ENCODE measurements at places on chromosomes 12 and 14.

- DNase-seq: no peak
These were observed 755.4 kb upstream of the MDGA2 start for GRCh38 chr14:48430805-48431204.

DNA sequence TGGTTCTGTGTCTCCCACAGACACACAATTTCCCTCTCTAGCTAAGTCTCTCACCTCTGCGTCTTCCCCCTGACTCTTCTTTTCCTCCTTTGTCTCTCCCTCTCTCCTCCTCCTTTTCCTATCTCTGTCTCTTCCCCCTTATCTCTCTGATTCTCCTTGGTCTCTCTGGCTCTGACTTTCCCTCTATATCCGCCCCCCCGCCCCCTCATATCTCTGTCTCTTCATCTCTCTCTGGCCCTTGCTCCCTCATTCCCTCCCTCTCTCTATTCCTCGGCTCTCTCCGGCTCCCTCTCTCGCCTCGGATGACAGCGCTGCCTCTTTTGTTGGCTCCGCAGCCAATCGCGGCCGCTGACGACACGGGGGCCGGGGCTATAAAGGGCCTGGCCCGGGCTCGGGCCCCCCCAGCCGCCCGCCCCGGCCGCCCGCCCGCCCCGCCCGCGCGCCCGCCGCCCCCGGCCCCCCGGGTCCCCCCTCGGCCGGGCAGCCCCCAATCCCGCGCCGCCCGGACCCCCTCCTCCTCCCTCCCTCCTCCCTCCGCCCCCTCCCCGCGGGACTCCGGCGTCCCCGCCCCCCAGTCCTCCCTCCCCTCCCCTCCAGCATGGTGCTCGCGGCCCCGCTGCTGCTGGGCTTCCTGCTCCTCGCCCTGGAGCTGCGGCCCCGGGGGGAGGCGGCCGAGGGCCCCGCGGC, at the start of gene GDF11:
Gene GDF11 (plus strand): TSS at position 404 of the 687 bp plus-strand sequence. CDS start 195 bp downstream, at position 599.
- DNase-seq: peak; percentile 81

- DNase-seq: no peak
These were observed 72.9 kb upstream of the BTG1 start for GRCh38 chr12:92218394-92219077.

GRCh38 chr14:105258846-105259245, 10.5 kb downstream of the BTBD6 start:
- peak; percentile 6 for DNase-seq

DNA sequence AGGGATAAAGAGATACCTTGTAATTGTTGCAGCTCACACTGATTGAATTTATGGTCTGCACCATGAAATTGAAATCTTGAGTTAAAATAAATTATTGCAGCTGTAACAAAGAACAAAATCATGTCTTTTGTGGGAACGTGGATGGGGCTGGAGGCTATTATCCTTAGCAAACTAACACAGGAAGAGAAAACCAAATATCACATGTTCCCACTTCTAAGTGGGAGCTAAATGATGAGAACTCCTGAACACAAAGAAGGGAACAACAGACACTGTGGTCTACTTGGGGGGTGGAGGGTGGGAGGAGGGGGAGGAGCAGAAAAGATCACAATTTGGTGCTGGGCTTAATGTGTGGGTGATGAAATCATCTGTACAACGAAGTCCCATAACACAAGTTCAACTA, 22.6 kb downstream of the ERP27 start:
- DNase-seq: no peak

DNA sequence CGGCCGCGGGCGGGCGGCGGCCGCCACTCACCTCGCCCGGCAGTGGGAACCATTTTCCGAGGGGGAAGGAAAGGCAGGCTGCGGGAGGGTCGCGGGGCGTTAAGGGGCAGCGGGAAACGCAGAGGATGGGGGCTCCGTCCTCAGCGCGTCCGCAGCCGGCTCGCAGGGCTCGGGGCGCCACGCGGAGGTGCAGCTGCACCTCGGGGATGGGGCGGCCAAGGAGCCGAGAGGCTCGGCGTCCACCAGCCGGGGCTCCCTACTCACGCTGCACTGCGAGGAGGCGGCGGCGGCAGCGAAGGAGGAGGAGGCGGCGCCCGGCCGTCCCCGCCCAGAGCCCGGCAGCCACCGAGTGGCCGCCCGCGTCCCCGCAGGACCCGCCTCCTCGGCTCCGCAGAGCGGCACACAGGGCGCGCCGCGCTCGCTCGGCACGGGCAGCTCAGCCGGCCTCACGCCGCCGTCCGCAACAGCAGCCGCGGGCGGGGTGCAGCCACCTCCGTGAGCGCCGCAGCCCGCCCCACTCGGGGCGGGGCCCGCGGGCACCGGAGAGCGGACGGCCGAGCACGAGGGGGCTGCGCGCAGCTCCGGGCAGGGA, at the start of gene ATP2B1:
Gene ATP2B1 (minus strand): TSS at position 274 of the 592 bp plus-strand sequence. CDS start 52,952 bp downstream, outside the sequence.
- peak; percentile 90 for DNase-seq

GRCh38 chr14:26621807-26622560, 24.2 kb upstream of the NOVA1 start:
- no peak for DNase-seq

DNA sequence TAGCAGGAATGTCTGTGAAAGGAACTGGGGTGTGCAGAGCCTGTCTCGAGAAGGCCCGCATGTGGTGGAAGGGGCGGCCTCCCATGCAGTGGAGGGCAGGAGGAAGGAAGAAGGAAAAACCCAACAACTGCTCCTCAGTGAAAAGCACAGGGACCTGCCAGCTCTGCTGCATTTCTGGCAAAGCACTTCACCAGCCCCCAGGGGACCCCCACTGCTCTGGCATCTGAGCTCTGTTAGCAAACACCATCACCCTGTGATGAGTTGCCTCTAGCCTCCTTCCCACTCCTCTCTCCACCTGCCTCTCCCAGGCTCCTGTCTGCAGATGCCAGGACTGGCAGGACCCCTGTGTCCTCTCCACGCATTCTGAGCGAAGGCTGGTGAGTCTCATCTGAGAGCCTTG, 69.0 kb upstream of the DDX11 start:
- no peak for DNase-seq

DNA sequence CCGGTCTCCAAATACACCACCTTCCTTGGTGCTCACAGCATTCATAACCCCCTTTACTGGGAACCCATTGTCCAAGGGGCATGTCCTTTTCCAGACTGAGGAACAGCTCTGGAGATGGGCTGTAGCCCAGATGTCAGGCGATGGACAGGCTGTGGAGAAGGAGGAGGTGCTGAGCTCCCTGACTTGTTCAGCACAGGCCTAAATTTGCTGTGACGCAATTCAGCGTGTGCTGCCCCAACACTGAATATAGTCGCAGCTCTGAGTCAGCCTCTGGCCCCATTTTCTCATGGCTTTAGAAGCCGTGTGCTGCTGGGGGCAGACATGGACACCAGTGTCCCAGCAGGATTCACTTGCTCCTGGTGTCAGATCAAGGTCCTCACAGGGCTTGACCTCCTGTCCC, 269.1 kb downstream of the EMP1 start:
- peak; percentile 8 for DNase-seq

- DNase-seq: no peak
These were observed 106.2 kb upstream of the CCDC91 start for GRCh38 chr12:28083840-28084678.

GRCh38 chr14:103073367-103073875, 10.6 kb upstream of the LBHD2 start:
- DNase-seq: no peak

GRCh38 chr12:133233006-133233405, 2.7 kb downstream of the ANHX start:
- DNase-seq: no peak

DNA sequence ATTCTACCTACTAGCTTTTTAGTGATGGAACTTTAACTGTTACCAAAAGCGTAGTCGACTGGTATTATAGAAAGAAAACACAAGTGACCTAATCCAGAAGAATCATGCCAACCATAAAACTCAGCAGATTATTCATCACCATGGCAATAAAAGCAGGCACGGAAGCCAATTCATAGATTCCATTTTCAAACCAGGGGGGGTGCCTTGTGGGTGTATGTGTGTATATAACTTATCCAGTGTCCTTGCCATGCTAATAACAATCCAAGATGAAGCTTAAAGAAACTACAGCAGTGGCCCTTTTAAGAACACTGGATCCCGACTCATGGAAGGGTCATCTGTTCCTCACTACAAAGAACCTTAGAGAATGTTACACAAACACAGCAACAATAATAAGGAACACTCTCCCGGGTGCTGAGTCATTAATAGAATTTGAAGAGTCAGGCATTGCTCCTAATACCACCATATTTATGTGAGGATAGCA, 61.0 kb downstream of the EPS8 start:
- peak; percentile 90 for DNase-seq

DNA sequence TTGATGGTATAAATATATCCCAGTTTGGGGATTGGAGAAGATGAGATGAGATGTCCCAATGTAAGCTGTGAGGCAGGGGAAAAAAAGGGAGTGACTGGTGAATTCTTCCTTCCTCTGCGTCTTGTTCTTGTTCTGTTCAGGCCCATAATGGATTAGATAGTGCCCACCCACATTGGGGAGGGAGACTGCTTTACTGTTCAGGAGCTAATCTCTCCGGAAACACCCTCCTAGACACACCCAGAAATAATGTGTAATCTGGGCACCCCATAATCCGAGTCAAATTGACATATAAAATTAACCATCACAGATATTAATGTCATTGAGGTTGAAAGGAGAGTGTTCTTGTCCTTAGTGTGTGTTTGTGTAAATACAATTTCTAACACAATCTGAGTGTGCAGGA, 29.3 kb downstream of the ETV6 start:
- no peak for DNase-seq

- DNase-seq: no peak
These were observed 379.3 kb downstream of the DPF3 start for GRCh38 chr14:72514660-72515025.

DNA sequence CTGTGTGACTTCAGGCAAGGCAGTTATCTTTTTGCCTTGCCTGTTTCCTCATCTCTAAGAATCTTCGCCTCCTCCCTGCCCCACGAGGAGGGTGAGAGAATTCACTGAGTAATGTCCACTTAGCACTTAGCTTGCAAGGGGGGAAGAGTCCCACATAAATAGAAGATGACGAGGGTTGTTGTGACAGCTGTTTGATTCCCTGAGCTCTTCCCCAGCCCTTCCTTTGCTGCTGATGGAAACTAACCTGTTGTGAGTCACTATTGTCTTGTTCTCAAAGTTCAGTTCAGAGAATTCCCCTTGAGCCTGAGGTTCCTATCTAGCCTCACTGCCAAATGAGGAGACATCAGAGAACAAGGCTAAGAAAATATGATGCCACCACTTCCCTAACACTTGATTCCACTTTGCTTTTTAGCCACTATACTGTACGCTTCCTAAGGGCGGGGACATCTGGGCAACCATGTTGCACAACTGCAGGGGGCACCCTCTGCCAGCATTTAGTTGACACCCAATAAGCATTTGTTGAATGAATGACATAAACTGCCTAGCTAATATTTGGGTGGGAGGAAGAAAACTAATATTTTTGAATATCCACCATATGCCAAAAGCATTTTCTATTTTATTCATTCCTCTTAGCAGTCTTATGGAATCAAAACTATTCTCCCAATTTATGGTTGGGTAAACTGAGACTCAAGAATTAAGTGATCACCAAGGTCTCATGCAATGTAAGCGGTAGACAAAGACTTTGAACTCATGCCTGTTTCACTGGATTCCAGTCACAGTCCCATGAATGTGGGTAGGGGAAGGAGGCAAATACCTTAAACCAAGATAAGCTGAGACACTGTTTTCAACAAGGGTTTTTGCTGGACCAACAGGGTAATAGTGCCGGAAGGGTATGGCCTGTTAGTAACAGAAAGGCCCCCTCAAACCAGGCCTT, 77.6 kb downstream of the ZFP36L1 start:
- peak; percentile 73 for DNase-seq

- DNase-seq: no peak
These were observed 65.6 kb downstream of the SYNE2 start for GRCh38 chr14:63918411-63918810.

DNA sequence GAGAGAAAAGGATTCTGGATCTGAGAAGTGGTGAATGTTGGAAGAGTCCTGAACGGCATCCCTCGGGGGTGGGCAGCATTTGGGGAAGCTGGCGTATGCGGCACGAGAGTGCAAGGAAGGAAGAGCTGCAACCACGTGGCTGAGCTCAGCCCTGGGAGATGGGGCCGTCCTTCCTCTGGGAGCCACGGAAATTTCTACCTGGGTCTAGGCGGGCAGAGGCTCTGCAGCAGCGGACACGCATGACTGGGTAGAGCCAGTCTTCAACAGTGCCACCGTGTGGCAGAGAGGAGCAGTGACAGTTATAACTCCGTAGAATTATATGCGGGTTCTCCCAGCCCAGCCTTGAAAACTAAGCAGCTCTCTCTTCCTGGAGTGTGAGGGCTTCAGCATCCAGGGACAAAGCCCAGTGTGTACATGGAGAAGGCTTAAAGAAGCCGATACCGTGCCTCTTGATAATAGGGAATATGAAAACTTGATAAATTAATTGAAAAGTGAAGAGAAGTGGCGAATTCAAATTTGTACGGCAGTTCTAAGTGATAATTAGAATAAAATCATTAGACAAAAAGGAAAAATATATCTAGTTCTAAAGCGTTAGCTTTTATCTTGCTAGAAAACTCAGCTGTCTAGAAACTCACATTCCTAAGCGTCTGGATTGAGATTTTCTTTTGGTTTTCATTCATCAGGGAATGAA, 82.9 kb upstream of the STXBP6 start:
- DNase-seq: peak; percentile 77

GRCh38 chr14:31189346-31190218, 18.0 kb downstream of the HECTD1 start:
- DNase-seq: peak; percentile 14

DNA sequence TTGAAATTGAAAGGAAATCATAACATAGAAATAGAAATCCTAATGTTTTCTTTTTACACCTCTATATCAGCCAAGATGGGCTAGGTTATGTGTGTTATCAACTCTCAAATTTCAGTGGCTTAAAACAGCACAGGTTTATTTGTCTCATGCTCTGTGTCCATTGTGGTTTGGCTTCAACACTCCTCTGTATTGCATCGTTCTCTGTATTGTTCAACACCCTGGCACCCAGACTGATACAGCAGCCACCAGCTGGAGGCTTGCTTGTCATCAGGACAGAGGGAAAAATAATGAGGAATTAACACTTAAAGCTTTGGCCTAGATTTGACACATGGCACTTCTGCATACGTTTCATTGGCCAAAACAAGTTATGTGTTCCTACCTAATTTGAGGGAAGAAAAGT, 234.2 kb upstream of the ARHGAP5 start:
- no peak for DNase-seq

GRCh38 chr12:108890208-108890607, 10.3 kb downstream of the DAO start:
- peak; percentile 39 for DNase-seq

DNA sequence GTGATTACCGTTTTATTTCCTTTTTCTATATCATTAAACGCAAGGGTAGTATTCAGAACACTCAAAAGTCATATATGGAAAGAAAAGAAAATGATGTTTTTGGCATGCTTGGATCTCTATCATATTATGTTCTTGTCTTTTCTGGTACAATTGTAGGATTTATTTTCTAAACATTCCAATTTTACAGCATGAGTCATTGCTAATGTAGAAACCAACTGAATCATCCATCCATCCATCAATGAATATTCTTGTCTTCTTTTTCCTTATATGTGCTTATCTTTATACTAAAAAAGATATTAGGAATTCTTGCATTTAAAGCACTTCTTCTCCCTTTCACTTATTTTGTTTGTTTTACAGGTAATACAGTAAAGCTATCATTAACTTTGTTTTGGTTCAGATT, 20.4 kb upstream of the AMIGO2 start:
- DNase-seq: peak; percentile 61
